ENCODE measurements at places on chromosomes 1 and 21.
A peak's percentile ranks its signal among the peaks of the same experiment; 100 is the strongest.

DNA sequence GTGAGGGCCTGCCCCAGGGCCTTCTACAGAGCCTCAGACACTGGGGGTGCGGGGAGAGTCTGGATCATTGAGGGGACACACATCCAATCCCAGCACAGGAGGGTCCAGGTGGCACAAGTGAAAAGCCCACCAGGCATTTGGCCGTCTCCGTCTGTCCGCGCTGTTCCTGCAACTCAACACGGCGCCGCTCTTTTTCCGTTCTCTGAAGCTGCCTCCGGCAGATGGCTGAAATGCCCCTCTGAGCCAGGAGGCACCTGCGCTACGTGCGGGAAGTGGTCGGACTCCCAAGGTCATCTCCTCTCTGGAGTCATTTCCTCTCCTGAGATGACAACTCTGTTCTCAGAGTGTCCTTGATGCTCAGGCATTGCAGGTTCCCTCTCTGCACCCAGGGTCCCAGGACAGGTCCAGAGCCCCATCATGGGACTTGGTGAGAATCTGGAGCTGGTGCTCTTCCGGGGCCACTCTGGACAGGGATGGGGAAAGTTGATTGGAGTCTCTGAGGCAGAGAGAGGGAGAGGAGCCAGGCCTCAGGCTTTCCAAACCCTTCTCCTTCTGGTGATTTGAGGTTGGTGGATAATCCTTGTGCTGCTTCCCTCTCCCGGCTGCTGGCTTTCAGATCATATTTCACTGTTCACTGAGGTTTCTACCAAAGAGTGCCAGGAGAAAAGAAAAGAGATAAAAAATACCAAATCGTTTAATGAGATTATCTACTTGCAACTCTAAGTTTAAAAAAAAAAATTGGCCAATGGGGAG, 14.0 kb upstream of the MIXL1 start:
- DNase-seq = no peak

GRCh38 chr1:22137004-22137720, 5.7 kb downstream of the WNT4 start:
- DNase-seq = no peak

DNA sequence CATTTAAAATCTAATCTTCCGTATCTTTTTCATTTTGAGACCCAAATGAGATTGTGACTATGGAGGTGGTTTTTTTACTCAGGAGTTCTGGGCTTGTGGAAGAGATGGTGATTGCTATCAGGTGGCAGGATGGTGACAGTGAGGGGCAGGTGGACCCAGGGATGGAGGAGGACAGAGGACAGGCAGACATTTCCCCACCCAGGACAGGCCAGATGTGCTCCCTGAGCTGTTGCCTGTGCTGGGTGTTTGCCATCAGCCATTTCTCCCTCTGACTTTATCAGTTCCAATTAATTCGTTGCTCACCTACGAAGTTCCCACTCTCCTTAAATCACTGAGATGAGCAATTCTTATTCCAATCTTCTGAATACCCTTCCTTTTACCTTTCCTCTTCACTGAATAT, 26.5 kb downstream of the C1orf116 start:
- no peak for DNase-seq

- no peak for DNase-seq
These were observed 2.7 kb downstream of the HTR1D start for GRCh38 chr1:23214640-23215039.

DNA sequence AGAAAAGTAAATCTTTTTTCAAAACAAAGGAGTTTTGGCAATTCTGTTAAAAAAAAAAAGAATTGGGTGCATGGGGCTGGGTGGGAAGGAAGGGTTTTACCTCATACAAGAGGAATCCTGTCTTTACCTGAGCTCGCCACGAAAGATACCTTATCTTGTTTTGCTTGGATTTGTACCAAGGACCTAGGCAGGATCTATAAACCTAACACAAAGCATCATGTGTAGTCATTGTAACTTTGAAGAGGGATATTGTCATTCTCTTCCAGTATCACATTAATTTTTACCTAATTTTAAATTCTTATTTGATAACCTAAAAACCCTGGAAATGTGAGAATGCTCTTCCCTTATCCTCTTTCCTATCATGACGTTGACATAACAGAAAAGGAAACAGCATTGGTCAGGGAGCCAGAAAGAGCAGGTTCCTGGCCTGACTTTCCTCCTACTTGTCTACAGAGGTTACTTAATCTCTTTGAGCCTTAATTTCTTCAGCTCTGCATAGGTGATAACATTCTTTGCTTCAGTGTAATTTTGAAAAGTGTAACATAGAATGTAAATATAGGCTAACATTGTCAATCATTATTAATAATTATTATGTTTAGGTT, 4.0 kb upstream of the LAMC1 start:
- no peak for DNase-seq

DNA sequence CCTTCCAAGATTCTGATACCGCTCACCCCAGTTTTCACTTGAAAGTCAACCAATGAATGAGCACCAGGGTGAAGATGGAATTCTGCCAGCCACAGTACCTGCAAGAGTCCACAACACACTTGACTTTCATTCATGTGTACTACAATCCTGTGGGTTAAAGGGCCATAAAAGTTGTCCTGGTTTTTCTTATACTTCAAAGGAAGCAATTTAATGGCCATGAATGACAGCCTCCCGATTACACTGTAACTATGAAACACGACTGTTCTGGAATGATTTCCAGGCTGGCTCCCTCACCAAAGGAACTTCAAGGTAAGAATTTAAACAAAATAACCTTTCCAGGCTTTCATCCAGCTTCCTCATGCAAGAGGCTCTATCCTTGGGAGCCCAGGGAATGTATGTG, 502.8 kb downstream of the SMYD3 start:
- DNase-seq = no peak

DNA sequence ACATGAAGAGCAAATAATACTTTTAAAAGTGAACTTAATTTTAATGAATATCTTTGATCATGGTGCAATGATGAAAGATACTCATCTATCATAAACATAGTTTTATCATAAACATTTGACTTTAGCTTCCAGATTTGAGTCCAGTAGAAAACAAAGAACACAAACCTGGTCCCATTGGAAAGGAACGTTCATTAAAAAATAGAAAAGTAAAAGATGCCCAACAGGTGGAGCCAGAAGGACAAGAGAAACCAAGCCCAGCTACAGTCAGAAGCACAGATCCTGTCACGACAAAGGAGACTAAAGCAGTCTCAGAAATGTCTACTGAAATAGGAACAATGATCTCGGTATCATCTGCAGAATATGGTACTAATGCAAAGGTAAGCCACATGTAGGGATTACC, 55.6 kb upstream of the MYOCOS start:
- DNase-seq = no peak

DNA sequence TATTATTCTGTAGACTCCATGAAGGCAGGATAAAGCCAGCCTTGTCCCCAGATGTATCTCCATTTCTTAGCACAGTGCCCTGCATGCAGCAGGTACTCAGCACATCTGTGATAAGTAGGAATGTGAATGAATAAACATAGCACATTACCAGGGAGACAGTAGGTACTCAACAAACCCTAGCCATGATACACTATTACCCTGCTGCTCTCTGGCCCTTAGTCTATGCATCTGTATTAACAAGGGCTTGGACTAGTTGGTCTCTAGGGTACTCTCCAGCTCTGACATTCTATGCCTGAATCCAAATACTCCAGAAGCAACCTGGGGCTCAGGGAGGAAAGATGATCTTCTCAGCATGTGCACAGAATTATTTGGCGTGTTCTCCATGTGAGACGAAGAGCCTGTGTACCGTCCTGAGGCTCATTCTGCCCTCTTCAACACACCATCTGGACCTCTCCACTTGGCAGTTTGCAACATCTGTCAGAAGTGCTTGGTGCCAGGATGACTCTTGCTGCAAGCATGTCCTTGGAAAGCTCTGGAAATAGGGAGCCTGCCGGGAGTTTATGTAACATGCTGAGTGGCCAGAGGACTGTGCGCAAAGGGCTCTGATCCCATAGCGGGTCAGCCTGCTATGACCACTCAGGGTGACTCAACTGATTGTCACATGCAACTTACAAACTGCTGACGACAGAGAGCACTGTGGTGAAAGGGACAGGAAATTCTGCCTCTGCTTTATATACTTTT, 228.2 kb upstream of the USP24 start:
- DNase-seq = peak; percentile 94

DNA sequence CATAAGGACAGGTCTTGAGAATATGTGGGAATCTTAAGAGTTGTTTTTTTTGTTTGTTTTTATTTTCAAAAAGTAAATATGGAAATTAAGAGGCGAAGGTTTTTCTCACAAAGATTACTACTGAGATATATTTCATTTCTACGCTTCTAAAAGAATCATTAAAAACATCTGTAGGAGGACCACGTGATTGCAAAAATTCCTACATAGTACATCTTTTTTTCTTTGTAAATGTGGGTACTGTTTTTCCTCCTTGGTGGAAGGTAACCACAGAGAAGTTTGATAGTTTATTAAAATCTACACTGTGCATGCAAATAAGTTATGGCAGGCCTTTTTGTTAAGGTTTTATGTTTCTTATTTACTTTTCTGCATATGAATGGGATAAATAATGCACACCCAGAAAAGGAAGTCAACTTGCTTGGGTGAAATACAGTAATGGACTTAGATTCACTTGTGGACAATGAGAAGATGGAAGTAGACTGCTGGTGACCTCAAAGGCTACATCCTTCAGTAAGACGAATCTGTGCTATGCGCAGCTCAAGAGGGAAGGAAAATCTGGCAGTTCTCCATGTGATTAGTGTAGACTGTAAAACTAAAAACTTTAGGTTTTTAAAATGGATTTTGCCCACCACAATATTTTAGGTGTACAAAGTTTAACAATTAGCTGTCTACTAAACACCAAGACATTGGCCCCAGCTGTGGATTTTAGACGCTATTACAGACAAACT, 2.0 kb downstream of the AK5 start:
- no peak for DNase-seq

DNA sequence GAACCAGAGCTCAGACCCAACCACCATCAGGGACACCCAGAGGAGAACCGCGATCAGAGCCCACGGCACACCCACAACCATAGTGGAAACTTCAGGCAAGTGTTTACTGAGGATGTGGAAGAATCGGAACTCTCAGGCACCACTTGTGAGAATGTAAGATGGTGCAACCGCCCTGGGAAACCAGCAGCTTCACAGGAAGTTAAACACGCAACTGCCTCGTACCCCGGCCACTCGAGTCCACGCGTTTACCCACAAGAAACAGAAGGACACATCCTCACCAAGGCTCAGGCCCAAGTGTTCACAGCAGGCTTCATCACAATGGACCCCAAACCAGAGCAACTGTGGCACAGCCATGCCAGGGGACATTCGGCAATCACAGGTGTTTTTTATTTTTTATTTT, 51.4 kb upstream of the COL6A2 start:
- no peak for DNase-seq

GRCh38 chr1:109300650-109301151, 6.1 kb downstream of the MYBPHL start:
- DNase-seq = no peak

DNA sequence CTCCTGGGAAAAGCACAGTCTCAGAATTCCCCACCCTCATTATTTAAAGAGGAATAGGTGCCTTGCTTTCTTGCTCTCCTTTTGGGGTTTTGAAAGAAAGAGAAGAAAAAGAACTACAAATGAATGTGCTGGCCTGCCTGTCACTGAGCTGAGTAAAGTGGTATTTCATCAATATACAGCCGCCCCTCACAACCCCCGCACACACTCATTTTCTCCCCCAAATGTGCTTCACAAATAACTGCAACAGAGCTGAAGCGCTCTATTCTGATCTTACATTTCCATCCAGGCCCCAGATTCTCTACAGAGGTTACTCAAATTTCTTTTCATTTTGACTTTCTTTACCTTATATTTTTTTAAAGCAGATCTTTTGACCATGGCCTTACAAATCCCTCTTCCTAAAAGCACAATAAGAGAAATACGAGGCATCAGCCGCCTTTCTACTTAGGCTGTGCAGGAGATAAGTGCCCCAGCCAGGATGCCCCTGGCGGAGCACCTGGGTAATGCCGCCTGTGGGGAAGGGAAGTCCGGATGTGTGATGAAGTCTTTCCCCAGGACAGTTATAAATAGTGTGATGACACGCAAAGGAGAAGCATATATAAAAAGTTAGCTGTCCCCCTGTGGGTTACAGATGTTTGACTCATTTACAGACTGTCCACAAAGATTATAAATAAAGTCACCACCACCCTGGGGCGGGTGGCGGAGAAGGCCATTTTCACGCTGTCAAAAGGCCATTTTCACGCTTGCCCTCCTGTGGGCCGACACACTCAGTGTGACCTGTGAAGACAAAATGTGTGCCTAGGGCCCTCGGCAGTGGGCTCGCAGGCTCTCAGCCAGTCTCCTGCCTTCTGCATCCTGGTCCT, 6.5 kb downstream of the KCNN3 start:
- peak; percentile 26 for DNase-seq

DNA sequence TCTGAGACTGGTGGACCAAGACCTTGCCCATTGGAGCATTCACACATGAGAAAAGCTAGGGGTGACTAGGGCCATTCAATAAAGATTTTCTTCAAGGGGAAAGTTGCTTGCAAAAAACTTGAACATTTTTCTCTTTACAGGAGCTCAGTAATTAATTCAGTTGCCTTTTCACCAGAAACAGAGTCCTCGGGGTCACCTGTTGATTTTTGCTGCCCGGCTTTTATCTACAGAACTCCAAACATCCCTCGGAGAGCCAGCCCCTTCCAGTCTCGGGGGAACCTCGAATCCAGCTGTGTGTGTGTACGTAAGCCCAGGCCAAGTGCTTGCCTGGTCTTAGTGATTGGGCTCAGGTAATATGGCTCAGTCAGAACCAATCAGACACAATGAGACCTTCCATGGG, 47.5 kb downstream of the PCNX2 start:
- DNase-seq = no peak

- no peak for DNase-seq
These were observed 14.3 kb upstream of the DR1 start for GRCh38 chr1:93331412-93331811.

GRCh38 chr1:68976916-68977610, 480.2 kb upstream of the DEPDC1 start:
- no peak for DNase-seq

- no peak for DNase-seq
These were observed 30.2 kb upstream of the KCNA2 start for GRCh38 chr1:110636149-110636935.

- DNase-seq = no peak
These were observed 22.3 kb downstream of the ACP6 start for GRCh38 chr1:147647796-147648633.
